Kidney epithelial cell (primary cell): ENCODE measurements at places on chromosomes 2 and 18.
A peak's percentile ranks its signal among the peaks of the same experiment; 100 is the strongest.

- DNase-seq, result peak; percentile 28
Measured at GRCh38 chr18:24368749-24369148, 28.9 kb downstream of the OSBPL1A start.

GRCh38 chr2:103165836-103166235, 404.0 kb downstream of the TMEM182 start:
- DNase-seq, result no peak

- no peak for DNase-seq
Measured at GRCh38 chr2:104702031-104702850, 151.7 kb upstream of the POU3F3 start.

- no peak for DNase-seq
Measured at GRCh38 chr2:62733546-62733945, 28.0 kb downstream of the EHBP1 start.

GRCh38 chr2:239870863-239871262, 154.3 kb downstream of the NDUFA10 start:
- no peak for DNase-seq

- DNase-seq, result no peak
Measured at GRCh38 chr18:25287106-25287505, 64.9 kb downstream of the ZNF521 start.

GRCh38 chr18:55753643-55754263, 165.8 kb upstream of the TCF4 start:
- no peak for DNase-seq
